Stimulated activated CD4-positive, alpha-beta T cell treated with anti-CD3 and anti-CD28 coated beads, Interleukin-15, amount 100 ng/mL, for 1 hour (primary cell): ENCODE measurements at places on chromosomes 7 and 10.

DNA sequence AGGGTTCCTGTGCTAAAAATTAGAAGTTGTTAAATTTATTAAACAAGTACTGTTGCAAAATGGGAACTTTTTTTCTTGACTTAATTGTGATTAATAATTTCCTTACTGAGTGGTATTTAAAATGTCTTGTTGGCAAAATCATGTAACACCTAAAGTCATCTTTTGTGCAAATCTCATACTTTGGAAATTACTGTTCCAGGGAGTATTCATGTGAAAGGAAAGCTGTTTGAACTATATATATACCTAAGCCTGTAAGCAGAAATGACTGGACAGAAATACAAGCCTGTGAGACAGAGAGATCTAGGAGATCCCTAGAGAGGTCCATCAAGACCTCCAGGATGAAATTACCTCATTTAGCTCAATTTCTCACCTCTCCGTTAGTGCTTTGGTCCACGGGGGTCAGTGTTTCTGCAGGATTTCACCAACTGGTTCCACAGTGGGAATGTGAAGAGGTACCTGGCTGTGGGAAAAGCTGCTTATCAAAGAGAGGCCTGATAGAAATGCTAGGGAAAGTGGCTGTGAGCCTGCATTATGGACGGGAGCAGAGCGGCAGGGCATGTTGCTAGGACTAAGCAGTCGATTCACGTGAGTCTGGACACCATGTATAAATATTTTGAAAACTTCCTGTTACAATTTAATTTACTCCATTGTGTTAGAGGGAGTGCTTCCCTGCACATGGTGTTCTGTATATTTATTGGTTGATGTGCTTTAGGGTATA, 7.9 kb downstream of the LUC7L2 start:
- no peak for DNase-seq

- peak; percentile 33 for DNase-seq
Measured at GRCh38 chr7:102450242-102450641, 14.4 kb downstream of the ALKBH4 start.

DNA sequence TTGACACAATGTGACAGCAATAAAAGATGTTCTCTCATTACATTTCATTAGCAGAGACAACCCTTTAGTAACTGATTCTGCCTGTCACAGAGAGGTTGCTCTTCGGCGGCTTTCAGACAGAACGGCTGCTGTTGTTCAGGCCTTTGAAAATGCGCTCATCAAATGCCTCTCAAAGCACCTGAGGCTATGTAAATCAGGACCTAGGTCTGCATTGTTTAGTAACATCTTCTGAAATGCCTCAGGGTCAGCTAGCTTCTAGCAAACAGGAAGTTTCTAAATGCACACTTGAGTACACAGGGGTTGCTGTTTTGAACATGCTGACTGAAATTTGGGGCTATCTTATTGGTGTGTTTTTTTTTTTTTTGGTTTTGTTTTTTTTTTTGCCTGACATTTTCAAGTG, 143.3 kb upstream of the DKK1 start:
- no peak for DNase-seq

- no peak for DNase-seq
Measured at GRCh38 chr10:29151005-29151404, 137.9 kb upstream of the LYZL1 start.

GRCh38 chr7:96710544-96710943, 898 bp upstream of the SEM1 start:
- no peak for DNase-seq

DNA sequence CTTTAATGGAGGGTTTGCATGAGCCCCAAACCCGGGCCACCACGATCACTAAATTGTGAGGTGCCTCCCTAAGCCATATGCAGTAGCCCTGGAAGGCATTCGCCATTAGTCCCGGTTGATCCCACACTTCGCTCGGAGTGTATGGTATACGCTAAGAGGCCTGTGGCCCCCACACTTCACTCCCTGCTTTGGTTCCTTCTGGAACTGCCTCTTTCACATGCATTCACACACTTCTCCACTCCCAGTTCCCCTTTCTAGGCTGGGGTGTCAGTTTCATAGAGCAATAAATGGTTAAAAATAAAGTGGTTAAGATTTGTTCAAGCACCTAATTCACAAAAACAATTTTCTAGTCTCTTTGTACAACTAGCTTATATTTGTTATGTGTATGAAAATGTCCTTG, 212.1 kb upstream of the KCND2 start:
- DNase-seq = no peak

GRCh38 chr10:121698336-121698735, 100.1 kb upstream of the FGFR2 start:
- no peak for DNase-seq

GRCh38 chr7:51335057-51335456, 18.4 kb upstream of the COBL start:
- no peak for DNase-seq

GRCh38 chr7:2934984-2935740, 91.1 kb upstream of the GNA12 start:
- no peak for DNase-seq

DNA sequence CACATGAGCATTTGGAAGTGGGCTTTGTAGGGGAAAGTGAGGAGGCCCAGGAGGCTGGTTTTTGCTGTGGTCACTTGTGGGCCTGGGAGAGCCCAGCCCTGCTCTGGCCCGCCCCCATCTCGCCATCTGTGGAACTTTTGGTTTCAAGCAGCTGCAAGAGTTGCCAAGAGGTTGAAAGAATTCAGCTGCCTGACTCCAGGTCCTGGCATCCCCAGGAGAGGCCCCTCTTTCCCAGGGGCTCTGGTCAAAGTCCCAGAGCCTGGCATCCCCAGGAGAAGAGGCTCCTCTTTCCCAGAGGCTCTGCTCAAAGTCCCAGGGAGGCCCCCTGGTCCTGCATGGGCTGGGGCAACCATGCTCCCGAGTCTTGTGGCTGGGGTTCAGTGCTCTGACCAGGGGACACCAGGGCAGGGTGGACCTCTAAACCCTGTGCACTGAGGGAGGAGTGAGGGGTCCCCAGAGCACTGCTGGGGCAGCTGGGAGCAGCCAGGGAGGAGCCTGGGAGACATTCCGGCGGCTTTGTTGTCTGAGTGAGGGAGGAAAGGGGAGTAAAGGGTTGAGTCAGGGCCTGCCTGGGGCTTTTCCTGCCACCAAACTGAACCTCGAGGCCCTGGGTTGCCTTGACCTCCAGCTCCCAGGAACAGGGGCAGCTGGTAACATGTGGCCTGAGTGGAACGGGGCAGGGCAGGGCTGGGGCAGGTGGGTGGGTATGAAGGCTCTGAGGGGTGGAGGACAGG, 27.7 kb upstream of the CSGALNACT2 start:
- DNase-seq = no peak

DNA sequence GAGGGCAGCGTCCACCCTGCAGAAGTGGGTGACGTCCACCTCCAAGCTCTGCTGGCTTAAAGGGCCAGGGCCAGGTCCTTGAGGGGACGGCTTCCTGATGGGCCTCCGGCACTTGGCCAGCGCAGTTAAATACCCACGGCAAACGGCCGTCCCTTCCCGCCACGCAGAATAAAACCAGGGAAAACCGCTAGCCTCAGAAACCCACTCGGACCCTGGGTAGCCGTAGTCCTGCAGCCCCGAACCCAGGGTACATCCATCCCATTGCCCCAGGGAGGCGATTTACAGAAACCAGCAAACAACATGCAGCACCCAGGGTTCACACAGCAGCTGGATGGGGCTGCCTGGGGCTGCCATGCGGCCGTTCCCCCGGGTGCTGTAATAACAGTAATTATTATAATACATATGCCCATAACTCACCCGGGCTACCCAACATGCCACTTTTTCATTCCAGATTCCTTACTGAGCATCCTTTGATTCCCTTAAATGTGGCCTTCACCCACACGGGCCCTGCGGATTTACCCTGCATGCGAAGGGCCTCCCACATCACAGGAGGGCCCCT, 81.5 kb upstream of the PDGFA start:
- DNase-seq = no peak

DNA sequence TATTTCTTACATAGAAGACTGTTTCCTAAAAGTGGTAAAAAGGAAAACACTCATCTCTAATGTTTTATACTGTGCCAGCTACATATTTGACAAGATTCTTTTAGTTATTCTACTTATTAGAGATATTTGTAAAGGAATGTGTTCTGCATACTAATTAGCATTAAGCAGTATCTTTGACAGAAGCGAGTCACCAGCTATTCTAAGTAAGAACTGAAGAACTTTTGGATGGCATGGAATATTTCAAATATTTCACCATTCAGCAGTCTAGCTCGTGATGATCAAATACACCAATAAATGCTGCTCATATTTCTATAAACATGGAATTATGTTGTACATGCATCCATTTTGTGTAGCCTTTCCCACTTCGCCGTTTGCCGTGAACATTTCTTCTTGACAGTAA, 241.6 kb upstream of the TCF7L2 start:
- DNase-seq = no peak

DNA sequence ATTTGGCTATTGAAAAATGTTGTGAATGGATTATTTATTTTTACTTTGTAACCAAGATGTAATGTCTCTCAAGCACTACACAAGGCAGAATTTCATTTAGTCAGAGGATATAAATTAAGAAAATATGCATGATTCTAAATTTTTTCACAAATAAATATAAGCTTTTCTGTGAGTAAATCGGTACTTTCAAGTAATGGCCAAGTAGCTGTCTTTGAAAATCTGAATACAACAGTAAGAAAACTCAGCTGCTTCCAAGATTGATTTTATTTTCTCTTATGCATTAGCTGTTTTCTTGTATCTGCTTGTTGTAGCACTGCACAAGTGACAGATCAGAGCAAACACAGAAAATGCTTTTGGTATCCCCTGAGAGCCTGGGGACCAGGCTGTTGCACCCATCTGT, 998.5 kb upstream of the GHITM start:
- no peak for DNase-seq

- no peak for DNase-seq
Measured at GRCh38 chr7:136514776-136515175, 353.7 kb upstream of the CHRM2 start.

DNA sequence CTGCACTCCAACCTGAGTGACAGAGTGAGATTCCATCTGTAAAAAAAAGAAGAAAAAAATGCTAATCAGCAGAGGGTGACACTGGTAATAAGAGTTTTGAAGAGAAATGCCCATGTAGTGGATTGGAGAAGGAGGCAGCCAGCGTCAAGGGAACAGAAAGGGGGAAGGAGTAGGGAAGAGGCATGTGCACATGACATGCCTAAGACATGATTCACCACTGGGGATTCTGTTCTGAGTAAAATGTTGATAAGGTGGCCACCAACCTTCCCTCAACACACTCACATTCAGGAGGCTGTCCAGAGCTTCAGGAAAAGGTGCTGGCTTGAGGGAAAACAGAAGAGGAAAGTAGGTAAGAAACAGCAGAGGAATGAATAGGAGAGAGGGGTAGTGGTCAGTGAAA, 39.9 kb downstream of the AKR1D1 start:
- DNase-seq = no peak

GRCh38 chr7:39621261-39621660, 2.1 kb upstream of the RALA start:
- no peak for DNase-seq

GRCh38 chr7:116717137-116717536, 45.1 kb downstream of the MET start:
- DNase-seq = no peak

GRCh38 chr10:1472178-1472958, 265.0 kb downstream of the ADARB2 start:
- no peak for DNase-seq

DNA sequence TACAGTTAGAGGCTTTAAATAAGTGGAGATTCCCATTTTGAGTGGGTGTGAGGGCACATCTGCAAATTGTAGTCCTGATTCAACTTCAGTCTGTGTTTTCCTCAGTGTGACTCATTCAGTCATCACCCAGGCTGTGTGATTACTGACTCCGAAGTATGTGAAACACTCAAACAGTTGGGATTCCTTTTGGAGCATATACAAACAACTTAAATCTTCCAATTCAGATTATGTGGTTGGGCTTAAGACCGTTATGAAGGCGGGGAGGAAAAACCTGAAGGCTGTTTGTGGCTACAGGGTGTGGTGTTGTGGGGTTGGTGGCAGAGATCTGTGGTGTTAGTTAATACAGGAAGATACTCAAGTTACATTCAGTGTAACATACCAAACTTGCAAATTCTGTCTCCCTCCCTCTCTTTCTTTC, 259.7 kb upstream of the FERD3L start:
- no peak for DNase-seq

GRCh38 chr10:43138757-43139241, 554 bp downstream of the CSGALNACT2 start:
- peak; percentile 17 for DNase-seq

DNA sequence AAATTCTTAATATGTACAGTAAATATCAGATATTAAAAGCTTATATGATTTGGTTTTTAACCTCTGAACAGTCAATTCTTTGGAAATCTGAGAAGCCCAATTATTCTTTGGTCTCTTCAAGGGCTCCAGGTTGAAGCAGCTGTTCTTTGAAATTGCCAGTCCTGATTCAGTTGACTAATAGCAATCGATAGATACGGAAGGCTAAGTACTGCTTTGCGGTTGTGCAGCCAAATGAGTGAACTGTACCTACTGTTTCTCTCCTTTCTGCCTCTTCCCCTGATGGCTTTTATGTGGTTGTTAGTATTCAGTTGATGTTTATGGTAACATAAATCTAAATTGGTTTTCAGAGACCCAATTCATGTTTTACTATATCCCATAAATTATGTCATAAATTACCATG, 103.1 kb upstream of the RPA3 start:
- no peak for DNase-seq

GRCh38 chr7:154868921-154869320, 134.0 kb downstream of the PAXIP1 start:
- no peak for DNase-seq

GRCh38 chr10:78211561-78212051, 177.9 kb downstream of the RPS24 start:
- DNase-seq = no peak

- DNase-seq = no peak
Measured at GRCh38 chr10:9608602-9609001, 1409.1 kb upstream of the CELF2 start.
